ENCODE measurements at places on chromosomes 4 and X. TPM values are rescaled to one million over a fixed set of nuclear protein-coding genes. Genes with fewer than 3 reads are reported as not detected.

DNA sequence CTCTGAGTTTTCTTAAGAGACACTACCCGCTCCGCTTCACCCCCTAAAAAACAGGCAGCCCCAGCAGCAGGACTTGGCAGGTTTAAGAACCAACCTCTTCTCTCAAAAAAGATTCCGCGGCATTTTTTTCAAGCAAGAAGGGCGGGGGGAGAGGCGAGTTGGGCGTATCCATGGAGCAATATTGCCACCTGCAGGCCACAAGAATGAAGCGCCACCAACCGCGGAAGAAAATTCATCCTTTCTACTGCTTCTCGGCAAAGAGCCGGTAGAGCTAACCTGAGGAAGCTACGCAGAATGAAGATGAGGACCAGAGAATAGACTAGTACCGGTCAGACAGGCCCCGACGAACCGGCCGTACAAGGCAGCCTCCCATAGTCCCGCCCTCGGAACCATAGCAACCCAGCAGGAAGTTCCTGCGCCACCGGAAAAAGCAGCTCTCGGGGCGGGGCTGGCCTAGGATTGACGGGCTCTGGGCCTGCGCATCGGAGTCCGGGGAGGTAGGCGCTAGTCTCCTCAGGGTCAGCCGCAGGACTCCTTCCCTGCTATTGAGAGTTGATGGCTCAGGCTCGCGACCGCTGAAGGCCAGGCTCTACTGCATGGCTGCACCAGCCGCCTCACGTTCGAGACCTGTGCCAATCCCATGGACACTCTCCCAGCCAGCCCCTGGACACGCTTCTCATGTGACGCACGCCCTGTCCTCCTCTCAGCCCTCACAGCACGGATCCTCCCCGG is 76.9 kb downstream of the MAGED4 start:
- peak overlapping the region; percentile 34 for H3K4me3 ChIP-seq
- DNase-seq, result peak; percentile 95
- H3K27ac ChIP-seq, result peak overlapping the region; percentile 86
- no peaks in the 10 kb centered on the region for H3K36me3 ChIP-seq

DNA sequence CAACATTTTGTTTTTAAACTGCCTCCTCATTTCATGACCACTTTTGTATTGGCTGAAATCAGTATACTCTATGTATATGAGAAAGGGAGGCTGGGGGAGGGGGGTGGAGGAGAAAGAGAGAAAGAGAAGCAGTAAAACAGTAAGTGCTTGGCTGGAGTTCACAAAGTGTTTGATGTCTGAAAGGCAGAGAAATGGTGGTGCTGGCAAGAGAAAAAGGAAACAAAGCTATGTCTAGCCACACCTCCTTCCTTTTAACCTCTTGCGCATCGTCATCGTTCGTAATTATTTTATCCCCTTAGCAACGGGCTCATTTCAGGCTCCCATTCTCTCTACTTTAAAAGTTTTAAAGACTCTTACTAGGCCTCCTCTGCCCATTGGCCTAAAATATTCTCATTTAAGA is 25.6 kb downstream of the RPA4 start:
- no peak overlapping the region for H3K4me3 ChIP-seq
- no peak for DNase-seq
- H3K27ac ChIP-seq, result no peak overlapping the region
- no peaks in the 10 kb centered on the region for H3K4me1 ChIP-seq

PRKG2 gene
- 0.99 TPM for total RNA-seq

SASH3 gene
- total RNA-seq, result 3.6 TPM
